MCF 10A (cell line): ENCODE measurements at places on chromosomes 4 and X.
A peak's percentile ranks its signal among the peaks of the same experiment; 100 is the strongest.

DNA sequence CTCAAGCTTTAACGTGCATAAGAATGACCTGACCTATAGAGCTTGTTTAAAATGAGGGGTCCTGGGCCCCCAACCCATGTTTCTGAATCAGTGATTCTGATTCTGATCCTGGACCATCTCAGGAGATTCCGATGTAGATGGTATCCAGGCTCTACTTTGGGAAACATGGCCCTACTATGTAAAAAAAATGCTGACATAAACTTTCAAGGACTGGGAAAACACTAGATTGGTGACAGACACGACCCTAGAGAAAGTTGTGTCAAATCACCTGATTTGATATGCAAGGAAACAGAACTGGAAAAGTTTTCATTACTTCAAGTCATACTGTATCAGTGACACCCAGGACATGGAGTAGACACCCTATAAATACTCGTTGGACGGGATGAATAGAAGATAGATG, 328.5 kb downstream of the HNRNPD start:
- no peak for DNase-seq

- peak; percentile 64 for DNase-seq
These were observed 113.9 kb downstream of the AGTR2 start for GRCh38 chrX:116284400-116284799.

GRCh38 chrX:148492057-148492456, 8.4 kb upstream of the AFF2 start:
- no peak for DNase-seq

DNA sequence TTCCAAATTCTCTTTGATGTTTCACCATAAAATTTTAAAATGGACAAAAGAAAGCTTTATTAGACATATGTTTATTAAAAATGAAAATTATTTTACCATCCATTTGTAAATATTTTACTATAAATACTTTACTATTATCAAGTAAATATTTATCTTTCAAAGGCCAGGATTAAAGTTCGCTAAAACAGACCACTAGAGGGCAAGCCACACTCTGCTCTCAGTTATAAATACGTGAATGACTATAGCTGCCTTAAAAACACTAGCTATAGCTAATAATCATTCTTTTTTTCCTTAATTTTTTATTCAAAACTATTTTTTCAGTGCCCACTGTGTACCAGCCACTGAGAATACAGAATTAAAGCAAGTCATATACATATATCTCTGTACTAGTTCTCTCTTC, 38.6 kb downstream of the UNC5C start:
- peak; percentile 46 for DNase-seq

- DNase-seq = peak; percentile 28
These were observed 540.5 kb upstream of the BOD1L1 start for GRCh38 chr4:14167876-14168510.
